ENCODE measurements at places on chromosomes 7 and 10.

- no peak for DNase-seq
Observed at GRCh38 chr7:53697913-53698312, 662.5 kb downstream of the POM121L12 start.

- DNase-seq: no peak
Observed at GRCh38 chr10:73099141-73099540, 2.5 kb upstream of the P4HA1 start.

- no peak for DNase-seq
Observed at GRCh38 chr10:7593063-7593462, 73.7 kb downstream of the ITIH5 start.

DNA sequence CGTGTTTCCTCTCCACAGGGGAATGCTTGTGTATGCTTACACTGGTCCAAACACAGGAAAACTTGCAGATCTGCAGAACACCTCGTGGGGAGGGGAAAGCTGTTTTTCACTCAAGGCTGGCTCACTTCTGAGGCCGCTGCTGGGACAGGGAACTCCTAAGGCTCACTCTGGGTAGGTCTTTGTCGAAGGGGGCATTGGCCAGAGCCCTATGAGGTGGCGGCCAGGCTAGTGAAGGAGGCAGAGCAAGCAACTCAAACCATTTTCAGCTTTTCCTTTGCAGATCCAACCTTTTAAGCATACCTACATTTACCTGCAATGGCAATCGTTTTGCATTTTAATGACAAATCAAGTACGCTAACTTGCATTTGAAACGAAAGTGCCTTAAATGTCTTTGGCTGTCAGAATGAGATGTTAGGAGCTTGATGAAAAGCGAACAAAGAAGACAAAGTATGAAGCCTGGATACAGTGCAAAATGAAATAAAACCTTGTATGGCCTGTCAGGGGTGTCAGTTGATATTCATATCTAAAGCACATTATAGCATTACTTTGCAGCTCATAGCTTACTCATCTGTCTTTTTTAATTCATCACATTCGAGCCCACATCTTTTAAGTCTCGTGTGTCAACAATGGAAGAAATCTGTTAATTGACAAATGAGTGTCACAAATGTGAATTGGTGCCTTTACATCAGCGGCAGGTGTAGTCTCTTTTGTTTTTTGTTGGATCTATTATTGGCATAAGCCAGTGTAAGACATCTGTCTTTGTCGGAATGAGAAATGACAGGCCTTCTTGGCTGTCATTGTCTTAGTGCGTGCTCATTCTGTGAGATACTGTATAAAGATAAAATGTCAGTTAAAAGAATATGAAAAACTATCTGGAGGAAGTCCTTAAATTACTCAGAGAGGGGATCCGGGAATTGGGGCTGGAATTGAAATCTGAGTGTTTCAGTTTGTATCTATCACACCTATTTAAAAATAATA lies 30.5 kb downstream of the LRMDA start:
- DNase-seq: no peak

- DNase-seq: no peak
Observed at GRCh38 chr10:104925232-104925851, 284.3 kb downstream of the SORCS3 start.

DNA sequence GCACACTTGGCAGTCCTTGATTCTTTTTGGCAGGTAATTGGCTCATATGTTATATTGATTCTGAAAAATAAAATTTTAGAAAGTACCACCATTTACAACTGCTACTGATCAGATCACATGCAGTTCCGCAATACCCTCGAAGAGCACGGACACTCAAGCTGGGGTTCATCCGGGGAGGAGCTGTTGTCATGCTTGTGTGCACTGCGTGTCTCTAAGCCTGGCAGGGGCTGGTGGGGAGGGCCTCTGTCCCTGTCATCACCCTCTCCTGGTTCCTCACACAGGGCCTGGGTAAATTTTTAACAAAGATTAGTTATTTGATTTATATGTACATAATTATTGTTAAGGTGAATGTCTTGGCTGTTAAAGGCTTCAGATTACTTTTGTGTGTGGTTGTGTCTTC lies 45.2 kb downstream of the TRRAP start:
- no peak for DNase-seq

GRCh38 chr7:155758348-155758747 lies 53.9 kb downstream of the SHH start:
- DNase-seq: no peak

DNA sequence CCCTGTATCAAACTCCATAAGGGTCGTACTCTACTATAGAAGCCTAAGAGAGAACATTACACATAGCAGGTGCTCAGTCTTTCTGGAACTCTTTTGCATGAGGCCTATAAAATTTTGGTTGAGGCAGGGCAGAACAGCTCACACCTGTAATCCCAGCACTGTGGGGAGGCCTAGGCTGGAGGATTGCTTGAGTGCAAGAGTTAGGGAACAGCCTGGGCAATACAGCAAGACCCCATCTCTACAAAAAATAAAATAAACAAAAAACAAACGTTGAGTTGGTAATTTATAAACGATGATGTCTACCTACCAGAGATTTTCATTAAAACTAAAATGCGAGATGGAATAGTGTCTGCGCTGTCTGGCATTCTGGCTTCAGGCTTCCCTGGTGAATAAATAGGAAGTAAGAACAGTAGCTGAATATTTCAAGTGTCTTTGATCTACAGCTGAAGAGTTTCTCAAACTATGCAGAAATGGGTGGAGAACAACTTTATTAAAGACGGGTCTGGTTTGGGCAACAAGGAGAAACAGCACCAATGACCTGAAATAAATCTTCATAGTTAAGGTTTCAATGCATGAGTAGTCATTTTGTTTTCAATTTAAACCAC lies 774 bp downstream of the PON2 start:
- DNase-seq: no peak

DNA sequence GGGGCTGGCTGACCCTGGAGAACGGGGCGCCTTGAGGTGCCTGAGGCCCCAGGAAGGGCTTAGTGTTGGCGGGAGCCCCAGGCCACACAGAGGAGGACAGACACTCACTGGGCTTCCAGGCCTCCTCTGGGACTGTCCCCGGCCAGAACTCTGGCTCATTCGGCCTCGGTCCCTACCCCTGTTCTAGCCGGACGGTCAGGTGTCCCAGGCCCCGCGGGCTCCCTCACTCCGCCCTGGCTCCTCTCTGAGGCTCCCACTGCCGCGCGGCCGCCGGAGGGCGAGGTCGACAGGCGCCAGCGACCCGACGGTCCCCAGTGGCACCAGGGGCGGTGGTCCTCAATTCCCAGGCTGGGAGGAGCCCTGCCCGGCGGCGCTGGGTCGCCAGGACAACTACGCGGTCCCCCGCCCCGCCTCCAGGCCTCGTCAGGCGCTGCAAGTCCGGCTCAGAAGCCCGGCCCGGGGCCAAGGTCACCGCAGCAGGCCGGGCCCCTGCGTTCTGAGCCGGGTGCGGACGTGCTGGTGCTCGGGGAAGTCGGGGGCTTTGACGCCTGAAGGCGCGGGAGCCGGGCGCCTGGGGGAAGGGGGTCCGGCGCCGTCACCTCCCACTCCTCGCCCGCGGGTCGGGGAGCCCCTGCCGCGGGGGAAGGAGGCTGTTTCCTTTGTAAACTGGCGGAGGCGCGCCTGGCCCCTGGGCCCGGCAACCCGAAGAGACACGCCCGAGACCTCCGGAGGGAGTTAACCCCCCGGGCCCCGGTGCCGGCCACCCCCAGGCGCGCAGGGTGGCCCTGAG lies 1.1 kb upstream of the PWWP2B start:
- no peak for DNase-seq

DNA sequence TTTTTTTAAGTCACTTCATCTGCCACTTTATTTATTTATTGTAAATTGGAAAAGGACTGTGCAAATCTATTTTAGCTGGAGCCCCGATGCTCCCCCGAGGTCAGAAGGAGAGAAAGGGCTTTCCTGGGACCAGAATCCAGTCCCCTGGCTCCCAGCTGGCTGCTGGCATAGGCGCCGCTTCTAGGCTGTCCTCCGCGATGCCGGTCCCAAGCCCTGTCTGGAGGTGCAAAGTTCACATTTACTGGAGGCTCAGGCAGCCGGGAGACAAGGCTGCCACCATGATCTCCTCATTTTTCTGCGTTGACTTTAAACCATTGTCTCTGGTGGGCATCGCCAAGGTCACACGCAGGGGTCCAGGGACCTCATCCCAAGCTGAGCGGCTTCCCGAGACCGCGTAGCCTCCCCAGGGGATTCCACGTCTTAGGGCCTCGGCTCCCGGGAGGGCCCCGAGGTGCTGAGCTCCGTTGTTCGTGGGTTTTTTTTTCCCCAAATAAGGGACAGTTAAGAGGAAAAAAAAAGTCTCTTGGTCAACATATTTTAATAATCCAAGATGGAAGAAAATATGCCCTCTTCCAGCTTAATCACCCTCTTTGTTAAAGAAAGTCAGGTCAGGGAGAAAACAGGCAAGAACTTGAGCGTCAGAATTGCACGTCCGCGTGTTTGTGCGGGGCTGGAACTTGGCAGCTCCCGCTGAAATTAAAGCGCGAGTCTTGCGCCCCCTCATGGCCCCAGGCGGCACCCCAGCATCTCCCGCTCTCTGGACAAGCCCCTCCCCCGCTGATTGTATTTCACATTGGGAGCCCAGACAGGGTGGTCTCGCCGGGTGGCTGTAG lies 11.9 kb downstream of the RGR start:
- no peak for DNase-seq

DNA sequence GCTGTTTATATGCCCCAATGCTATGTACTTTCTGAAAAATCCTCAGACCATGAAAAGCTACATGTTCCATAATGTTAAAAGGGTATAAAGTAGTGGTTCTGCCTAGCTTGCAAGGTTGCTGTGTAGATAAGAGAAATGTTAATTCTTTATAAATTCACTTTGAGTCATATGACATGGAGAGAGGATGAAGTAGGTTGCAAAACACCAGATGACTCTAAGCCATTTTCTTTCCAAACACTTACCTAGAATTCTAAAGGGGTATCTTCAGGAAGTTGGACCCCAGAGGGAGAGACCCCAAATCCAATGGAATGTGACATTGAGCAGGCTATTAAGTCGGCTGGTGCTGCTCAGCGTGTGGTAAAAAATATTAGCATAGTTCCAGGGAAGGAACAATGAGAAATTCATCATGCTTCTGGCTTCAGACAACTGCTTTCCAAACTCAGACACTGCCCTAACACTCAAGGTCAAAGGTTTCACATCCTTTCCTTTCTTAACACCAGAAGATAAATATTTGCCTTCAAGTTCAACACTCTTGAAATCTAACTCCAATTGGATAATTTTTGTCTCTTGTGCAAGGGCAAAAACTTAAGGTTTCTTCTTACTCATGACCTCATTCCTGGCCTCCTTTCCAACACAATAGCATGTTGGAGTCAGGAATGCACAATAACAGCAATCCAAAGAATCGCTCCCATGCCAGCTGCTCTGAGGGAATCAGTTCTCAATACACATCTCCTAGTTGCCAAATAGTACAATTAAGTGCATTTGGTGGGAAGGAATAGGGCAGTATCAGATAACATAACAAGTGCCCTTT lies 100.7 kb upstream of the AFAP1L2 start:
- peak; percentile 44 for DNase-seq

DNA sequence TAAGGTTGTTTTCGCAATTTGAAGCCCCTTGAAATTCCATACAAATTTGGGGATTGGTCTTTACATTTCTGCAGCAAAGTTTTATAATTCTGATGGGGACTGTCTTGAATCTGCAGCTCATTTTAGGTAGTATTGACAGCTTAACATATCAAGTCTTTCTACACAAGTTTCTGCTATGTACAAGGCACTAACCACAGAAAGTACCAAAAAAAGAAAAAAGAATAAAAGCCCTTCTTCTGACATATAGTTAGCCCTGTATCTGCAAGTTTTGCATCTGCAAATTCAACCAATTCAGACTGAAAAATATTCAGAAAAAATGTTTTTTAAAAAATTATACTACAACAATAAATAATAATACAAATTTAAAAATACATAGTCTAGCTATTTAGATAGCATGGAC lies 15.3 kb downstream of the POT1 start:
- DNase-seq: no peak

GRCh38 chr7:44288381-44288685 lies 37.1 kb downstream of the CAMK2B start:
- no peak for DNase-seq

DNA sequence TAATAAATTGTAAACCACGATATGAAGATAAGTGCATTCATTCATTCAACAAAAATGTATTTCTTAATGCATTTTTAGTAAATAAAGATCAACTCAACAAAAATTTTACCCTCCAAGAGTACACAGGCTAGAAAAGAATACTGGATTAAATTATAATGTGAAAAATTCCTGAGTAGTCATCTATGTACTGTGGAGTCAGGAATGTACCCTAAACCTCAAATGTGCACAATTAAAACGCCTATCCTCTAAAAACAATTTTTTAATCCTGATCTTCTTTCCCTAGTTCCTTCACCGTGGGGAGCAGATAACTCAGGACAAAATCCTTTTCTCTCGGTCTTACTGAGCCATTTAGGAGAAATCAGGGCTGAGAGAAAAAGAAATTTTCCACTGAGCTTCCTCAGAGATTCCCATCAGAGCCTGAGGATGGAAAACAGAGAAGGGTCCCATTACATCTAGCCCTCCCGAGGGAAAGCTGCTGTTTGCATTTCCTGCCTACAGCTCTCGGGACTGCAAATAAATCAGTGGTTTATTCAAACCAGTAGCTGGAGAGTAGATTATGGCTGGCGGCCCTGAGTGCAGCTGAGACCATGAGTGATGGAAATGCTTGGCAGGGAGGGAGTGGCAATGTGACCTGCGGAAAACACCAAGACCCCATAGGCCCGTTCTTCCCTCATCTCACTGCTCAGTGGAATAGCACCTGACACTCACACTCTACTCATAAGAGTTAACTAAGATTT lies 7.4 kb downstream of the TAS2R40 start:
- DNase-seq: no peak

DNA sequence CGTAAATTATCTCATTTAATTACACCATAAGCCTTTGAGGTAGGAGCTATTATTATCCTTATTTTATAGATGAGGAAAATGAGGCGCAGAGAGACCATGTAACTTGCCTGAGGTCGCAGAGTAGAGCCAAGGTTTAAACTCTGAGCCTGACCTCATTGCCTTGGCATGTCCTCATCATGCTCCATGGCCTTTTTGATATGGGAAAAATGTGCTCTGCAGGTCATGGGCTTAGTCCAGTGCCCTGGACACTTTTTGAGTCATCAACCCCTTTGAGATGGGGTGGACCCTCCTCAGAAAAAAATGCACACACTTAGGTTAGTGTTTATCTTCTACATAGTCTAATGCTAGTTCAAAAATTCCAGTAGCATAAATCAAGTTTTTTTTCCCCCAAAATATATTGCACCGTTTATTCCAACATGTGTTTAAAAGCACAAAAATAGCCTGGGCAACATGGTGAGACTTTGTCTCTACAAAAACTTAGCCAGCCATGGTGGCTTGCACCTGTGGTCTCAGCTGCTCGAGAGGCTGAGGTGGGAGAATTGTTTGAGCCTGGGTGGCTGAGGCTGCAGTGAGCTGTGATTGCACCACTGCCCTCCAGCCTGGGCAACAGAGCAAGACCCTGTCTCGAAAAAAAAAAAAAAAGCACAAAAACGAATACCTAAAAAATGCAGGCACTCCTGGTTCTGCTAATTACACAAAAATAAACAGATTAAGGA lies 28.6 kb upstream of the TMEM178B start:
- no peak for DNase-seq

- DNase-seq: no peak
Observed at GRCh38 chr10:110457851-110458250, 39.9 kb upstream of the DUSP5 start.

GRCh38 chr7:101258243-101258731 lies 13.4 kb upstream of the FIS1 start:
- no peak for DNase-seq

GRCh38 chr7:14714161-14714728 lies 188.3 kb downstream of the DGKB start:
- DNase-seq: no peak

All from epithelial cell of prostate (primary cell).